Fibroblast of the aortic adventitia (primary cell): ENCODE measurements at places on chromosomes 16 and 17.
A peak's percentile ranks its signal among the peaks of the same experiment; 100 is the strongest.

- DNase-seq = no peak
Observed at GRCh38 chr16:67226295-67226803, 581 bp upstream of the TMEM208 start.

GRCh38 chr17:53134548-53134947 is 688.2 kb upstream of the KIF2B start:
- DNase-seq = no peak

DNA sequence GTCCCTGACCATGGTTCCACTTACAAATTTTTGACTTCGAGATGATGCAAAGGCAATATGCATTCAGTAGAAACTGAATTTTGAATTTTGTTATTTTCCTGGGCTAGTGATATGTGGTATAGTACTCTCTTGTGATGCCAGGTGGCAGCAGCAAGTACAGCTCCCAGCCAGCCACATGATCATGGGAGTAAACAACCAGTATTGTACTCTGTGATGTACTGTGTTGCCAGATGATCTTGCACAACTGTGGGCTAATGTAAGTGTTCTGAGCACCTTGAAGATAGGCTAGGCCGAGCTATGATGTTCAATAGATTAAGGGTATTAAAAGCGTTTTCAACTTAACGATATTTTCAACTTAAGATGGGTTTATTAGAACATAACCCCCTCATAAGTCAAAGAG is 250.8 kb downstream of the STX8 start:
- DNase-seq = peak; percentile 6

DNA sequence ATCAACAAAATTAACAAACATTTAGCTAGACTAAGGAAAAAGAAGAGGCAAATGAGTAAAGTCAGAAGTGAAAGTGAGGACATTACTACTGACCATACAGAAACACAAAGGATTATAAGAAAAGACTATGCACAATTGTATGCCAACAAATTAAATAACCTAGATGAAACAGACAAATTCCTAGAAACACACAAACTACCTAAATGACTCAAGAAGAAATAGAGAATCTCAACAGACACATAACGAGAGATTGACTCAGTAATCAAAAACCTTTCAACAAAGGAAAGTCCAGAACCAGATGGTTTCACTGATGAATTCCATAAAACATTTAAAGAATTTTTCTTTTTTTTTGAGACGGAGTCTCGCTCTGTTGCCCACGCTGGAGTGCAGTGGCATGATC is 35.7 kb upstream of the MYLK3 start:
- no peak for DNase-seq

DNA sequence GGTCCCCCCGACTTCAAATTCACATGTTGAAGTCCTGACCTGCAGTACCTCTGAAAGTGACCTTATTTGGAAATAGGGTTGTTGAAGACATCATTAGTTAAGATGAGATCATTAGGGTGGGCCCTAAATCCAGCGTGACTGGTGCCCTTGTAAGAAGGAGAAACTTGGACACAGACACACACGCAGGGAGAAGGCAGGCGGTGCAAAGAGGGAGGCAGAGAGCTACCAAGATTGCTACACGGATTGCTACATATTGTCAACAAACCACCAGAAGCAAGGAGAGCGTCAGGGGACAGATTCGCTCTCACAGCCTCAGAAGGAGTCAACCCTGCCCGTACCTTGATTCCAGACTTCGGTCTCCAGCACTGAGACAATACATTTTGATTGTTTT is 6.8 kb upstream of the WBP2 start:
- DNase-seq = peak; percentile 72

DNA sequence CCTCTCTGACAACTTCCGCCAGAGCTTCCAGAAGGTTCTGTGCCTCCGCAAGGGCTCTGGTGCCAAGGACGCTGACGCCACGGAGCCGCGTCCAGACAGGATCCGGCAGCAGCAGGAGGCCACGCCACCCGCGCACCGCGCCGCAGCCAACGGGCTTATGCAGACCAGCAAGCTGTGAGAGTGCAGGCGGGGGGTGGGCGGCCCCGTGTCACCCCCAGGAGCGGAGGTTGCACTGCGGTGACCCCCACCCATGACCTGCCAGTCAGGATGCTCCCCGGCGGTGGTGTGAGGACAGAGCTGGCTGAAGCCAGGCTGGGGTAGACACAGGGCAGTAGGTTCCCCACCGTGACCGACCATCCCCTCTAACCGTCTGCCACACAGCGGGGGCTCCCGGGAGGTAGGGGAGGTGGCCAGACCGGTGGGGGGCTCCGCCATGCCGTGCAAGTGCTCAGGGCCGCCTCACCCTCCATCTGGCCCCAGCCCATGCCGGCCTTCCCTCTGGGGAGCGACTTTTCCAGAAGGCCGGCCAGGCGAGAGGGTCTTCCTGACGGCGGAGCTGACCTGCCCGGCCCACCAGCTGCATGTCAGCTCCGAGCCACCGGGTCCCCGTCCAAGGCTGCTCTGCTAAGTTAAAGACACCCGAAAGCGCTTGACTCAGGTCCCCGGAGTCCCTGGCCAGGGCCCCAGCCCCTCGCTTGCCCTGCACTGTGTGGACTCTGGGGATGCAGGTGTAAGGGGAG is 7.4 kb downstream of the SSTR5 start:
- DNase-seq = no peak

DNA sequence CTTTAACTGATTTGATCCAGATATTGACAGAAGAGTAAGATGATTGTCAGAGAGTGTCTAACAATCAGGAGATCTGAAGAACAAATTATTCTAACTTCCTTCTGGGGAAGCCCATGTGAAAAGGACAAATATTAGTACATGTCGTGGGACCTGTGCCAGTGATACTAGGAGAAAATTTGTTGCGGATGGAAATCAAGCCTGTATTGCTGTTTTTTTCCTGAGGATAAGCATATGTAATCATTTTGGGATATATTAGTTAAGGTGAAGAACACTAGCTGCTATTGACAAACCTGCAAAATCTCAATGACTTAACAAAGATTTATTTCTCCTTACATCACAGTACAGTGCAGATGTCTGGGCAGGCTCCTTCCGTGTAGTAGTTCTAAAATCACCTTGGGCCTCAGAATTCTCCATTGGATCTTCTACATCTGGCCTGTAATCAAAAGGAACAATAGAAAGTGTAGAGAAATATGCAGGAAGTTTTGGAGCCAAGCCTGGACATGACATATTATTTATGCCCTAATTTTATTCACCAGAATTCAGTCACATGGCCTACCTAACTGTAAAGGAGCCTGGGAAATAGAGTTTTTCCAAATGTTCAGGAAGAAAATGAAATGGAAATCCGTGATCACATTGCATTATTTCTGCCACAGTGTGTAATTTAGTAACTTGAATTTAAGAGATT is 58.3 kb downstream of the CYB561 start:
- DNase-seq = peak; percentile 76

GRCh38 chr17:17789828-17790636 is 46.8 kb downstream of the SREBF1 start:
- no peak for DNase-seq

DNA sequence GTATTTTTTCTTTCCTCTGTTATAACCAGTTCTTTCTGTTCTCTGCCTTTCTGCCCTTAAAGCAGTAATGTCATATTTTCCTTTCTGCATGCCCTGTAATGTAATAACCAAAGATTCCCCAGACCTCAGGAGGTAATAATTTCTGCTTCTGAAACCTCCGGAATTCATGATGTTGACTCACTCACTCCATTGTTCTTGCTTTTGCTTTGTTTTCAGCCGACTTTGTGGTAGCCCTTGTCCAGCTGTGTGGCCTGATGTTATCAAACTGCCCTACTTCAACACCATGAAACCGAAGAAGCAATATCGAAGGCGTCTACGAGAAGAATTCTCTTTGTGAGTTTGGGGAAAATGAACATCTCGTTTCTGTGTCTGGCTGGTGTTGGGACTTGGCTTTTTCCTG is 55.9 kb downstream of the CDK12 start:
- peak; percentile 71 for DNase-seq

DNA sequence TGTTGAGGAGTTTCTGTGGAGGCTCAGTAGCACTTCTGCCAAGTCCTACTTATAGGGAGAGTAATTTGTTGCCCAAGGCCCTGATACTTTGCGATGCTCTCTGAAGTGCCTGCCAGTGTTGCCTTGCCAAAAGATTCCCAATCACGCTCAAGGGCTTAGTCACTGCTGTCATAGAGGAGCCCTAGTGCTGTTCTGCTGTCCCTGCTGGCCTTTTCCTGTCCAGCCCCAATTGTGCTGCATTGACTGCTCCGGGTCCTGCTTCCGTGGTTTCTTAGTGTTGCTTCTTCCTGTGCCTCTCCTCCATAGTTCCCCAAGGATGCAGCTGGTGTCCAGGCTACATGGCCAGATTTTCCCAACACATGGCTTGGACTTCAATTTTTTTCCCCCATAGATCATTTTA is 13.9 kb downstream of the NUP93 start:
- DNase-seq = peak; percentile 40

- peak; percentile 35 for DNase-seq
Observed at GRCh38 chr16:11386791-11387546, 41.7 kb downstream of the RMI2 start.
